ENCODE measurements at places on chromosomes 11 and 22. TPM values are rescaled to one million over a fixed set of nuclear protein-coding genes. Genes with fewer than 3 reads are reported as not detected.

DNA sequence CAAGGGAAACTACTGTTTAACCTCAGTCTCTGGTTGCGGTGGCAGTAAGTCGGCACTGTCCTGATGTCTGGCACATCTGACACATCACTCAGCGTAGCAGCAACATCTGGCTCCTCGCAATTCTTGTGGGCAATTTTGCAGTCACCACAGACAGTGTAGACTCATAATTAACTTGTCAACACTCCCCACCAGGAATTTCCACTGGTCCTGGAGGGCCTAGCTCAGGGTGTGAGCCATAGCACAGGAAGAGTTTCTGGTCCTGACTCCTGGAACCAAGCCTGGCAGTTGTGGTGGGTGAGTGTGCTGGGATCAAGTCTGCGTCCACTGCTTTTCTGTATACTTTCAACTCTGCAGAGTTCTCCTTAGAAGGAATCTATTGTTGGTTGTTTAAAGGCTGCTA lies 209.7 kb downstream of the SNX19 start:
- DNase-seq, result no peak
- no peak overlapping the region for H3K27ac ChIP-seq
- H3K36me3 ChIP-seq, result no peaks in the 10 kb centered on the region
- no peaks in the 10 kb centered on the region for H3K27me3 ChIP-seq

DNA sequence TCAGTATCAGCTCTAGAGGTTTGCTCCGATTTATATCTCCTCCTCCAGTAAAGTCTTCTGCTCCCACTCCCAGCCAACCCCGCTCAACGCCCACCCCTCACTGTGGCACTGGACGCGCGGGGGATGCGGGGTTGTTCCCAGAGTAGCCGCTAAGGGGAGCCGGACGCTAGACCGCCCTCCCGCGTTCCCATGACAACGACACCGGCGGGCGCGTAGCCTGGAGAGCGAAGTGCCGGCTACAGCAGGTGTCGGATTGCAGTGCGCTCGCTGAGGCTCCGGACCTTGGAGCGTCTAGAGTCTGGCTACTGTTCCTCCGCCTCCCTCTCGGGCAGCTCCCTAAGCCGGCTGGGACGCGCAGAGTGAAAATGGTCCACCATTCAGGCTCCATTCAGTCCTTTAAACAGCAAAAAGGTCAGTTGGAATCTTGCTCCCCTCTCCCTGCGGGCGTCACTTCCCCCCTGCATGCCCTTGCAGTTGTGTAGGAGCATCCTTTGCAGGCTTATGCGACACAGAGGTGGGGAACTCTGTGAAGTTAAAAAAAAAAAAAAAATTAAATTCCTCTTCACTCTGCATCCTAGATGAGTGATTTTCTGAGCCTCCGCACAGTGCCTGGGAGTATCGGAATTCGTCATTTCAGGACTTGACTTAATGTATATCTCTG lies at the start of gene ANO3:
TSS of gene ANO3 (plus strand) at position 220 of the 661 bp plus-strand sequence. CDS start at position 366, 146 bp downstream.
- no peaks in the 10 kb centered on the region for H3K36me3 ChIP-seq
- DNase-seq, result no peak
- H3K27ac ChIP-seq, result no peak within 1 kb of the TSS
- H3K4me1 ChIP-seq, result no peaks in the 10 kb centered on the region
- H3K27me3 ChIP-seq, result no peaks in the 10 kb centered on the region

GAB4 gene
- not detected for total RNA-seq

GTF2H1 gene
- 33.7 TPM for total RNA-seq

TREH gene
- not detected for total RNA-seq

DNA sequence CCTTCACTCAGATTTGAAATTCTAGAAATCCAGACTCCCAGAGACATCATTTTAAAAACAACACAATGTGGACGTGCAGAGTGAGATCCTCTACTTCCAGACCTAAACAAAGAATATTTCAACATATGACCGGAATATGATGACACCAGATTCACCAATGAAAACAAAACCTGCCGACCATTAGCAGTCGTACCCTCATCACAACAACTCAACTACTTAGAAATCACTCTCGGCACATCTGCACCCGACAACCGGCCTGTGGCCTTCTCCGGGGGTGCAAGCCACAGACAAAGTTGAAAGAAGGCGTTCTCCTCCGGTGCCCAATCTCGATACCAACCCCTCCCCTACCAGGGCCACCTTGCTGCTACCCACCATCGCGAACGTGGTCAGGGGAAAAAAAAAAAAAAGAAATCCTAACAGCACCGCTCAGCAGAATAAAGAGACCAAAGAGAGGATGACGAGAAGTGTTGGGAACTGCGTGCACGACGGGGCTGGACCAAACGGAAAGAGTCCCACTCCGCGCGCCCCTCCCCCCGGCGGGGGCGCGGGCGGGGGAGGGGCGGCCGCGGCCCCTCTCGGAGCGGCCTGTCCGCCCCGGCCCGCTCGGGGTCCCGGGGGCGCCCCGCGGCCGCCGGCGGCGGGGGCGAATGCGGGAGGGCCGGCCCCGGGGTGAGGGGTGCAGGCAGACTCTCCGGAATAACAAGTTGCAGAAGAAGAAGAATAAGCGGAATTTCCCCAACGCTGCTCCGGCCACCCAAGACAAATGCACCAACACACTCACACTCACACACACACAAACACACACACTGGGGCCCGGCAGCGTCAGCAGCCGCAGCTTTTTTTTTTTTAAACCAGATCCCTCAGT lies 1.7 kb downstream of the PHF21A start:
- H3K27me3 ChIP-seq, result no peaks in the 10 kb centered on the region
- no peak for DNase-seq
- H3K36me3 ChIP-seq, result no peaks in the 10 kb centered on the region

DNA sequence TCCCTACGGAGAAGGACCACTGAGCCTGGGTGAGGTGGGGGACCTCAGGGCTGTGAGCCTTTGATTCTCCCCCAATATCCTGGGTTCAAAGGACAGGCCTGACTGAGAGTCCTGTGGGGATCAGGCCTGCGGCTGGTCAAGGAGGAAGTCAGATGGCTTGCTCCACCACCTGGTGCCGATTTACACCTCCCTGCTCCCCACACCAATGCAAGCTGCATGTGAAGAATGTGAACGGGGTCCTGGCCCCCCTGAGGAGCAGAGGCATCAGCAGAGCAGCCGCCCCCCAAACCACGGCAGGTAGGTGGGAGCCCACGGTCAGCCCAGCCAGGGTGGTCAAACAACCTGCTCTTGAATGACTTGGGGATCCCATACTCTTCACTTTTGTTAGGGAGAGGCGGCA lies 6.7 kb downstream of the ADAMTS8 start:
- H3K4me1 ChIP-seq, result peaks cover 7% of the 10 kb centered on the region
- no peak overlapping the region for H3K4me3 ChIP-seq
- no peaks in the 10 kb centered on the region for H3K36me3 ChIP-seq
- H3K27ac ChIP-seq, result no peak overlapping the region
- H3K27me3 ChIP-seq, result no peaks in the 10 kb centered on the region

- H3K27ac ChIP-seq, result no peak overlapping the region
- H3K27me3 ChIP-seq, result no peaks in the 10 kb centered on the region
- DNase-seq, result no peak
- no peaks in the 10 kb centered on the region for H3K4me1 ChIP-seq
Observed at GRCh38 chr11:62965574-62965973, 19.2 kb downstream of the SLC22A6 start.

GRCh38 chr11:107957109-107957588 lies 28.9 kb downstream of the RAB39A start:
- H3K27ac ChIP-seq, result no peak overlapping the region
- no peaks in the 10 kb centered on the region for H3K36me3 ChIP-seq
- no peak for DNase-seq
- no peak overlapping the region for H3K4me3 ChIP-seq

CRYBB1 gene
- total RNA-seq, result 7.3 TPM

OR51A7 gene
- not detected for total RNA-seq

DNA sequence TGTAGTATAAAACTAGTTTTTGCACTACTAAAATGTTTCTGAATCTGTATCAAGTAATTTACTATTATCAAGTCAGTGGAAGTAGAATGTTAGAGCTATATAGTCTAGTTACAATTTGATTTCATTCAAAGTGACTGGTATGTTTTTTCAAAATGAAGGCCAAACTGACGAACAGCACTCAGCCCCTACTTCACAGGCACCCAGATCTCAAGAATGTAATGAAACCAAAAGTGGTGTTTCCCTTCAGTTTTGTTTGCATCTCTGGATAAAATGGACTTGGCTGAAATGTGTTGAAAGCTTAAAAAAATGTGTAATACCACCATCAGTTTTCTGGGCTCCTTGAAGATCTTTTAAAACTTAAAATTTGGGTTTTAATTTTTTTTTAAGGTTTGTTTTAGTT lies 46.4 kb downstream of the QSER1 start:
- H3K4me3 ChIP-seq, result no peak overlapping the region
- H3K4me1 ChIP-seq, result peaks cover 5% of the 10 kb centered on the region

DNA sequence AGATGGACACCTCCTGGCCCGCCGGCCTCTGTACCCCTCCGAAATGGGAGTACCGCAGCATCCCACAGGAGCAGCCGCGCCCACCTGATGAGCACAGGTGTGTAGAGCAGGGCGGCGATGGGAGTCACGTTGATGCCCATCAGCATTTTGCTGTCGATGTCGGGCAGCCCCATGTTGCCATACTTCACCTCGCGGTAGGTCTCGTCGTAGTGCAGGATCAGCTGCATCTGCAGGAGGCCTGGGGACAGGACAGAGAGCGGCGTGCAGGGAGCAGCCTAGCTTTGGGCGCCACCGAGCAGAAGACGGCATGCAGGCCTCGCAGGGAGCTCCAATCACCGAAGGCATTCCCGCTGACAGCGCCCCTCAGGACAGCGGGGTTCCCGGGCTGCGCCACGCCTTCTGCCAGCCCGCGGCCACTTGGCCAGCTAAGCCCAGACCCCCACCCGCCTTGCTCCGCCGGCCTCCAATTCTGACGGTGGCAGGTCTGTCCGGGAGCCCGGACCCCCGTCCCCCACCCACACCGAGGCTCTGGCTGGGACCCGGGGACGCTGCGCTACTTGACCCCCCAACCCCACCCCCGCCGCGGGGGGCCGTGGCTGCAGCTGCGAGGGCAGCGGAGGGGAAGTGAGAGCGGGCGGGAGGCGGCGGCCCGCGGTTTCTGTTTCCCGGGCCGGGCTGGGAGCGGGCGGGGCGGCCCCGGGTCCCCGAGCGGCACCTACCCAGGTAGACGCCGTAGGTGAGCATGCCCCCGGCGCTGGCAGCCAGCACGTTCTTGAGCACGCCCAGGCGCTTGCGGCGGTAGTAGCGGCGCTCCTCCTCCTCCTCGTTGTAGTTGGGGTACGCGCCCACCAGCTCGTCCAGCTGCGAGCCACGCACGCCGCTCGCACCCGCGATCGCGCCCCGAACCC lies 705 bp downstream of the UNC93B1 start:
- no peaks in the 10 kb centered on the region for H3K27me3 ChIP-seq
- peaks cover 2% of the 10 kb centered on the region for H3K4me1 ChIP-seq
- DNase-seq, result no peak
- peak overlapping the region; percentile 63 for H3K27ac ChIP-seq
- no peaks in the 10 kb centered on the region for H3K36me3 ChIP-seq
- H3K4me3 ChIP-seq, result peak overlapping the region; percentile 83

All from ascending aorta (tissue), 2 donors.